Ecto neural progenitor cell (in vitro differentiated cells): ENCODE measurements at places on chromosomes 3 and 15.
A peak's percentile ranks its signal among the peaks of the same experiment; 100 is the strongest.

DNA sequence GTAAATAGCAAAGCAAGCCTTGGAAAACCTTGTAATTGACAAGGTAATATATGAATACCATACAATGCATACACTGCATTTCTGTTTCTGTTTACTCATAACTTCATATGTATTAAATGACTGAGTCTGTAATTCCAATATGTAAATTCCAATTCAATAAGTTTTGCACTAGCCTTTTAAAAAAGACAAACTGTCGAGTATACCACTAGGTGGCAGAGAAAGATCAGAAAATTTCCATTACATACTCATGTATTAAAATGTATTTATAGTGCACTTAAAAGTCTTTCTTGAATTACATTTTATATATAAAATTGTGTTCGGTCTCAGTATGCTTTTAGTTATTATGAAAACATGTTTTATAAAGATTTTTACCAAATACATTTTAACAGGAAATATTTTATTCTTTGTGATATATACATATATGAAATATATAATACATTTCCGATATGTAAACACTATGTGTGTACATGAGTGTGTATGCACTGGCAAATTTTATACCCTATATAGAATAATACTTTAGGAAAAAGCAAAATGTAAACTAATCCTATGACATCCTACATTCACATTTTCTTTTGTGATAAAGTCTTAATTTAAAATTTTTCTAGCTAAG lies 216.8 kb downstream of the VGLL3 start:
- DNase-seq = no peak

- no peak for DNase-seq
Measured at GRCh38 chr15:58283302-58283701, 145.1 kb downstream of the AQP9 start.

DNA sequence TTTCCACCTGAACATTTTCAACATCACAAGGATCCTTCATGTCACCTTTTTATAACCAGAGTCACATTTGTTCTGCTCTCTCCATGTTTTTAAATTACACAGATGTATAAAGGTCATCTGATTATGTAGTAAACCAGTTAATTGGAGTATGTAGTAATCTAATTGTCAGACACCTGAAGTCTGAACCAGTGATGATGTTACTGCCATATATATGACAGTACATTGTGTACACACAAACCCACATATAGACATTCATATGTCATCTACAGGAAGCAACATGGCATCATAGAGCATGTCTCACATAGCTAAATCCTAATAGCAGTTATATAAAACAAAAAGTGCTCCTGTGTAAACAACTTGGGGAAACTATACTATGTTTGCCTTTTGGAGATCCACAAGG lies 95.9 kb upstream of the PRR23C start:
- no peak for DNase-seq

DNA sequence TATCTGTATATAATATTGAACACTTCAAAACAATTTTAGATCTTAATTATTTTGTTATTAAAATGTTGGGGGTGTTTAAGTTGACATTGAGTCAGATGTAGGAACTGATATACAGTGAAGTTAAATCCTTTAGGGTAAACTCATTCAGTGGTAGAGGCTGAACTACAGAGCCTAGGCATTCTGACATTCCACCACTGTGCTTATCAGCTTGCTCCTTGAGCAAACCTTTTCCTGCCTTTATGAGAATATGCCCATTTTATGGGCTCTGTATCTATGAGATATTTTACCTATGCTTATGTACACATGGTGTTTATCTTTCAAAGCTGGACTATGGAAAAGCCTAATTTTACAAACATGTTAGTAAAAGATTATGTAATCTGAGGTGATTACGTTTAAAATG lies 407.5 kb downstream of the ZBTB20 start:
- no peak for DNase-seq

DNA sequence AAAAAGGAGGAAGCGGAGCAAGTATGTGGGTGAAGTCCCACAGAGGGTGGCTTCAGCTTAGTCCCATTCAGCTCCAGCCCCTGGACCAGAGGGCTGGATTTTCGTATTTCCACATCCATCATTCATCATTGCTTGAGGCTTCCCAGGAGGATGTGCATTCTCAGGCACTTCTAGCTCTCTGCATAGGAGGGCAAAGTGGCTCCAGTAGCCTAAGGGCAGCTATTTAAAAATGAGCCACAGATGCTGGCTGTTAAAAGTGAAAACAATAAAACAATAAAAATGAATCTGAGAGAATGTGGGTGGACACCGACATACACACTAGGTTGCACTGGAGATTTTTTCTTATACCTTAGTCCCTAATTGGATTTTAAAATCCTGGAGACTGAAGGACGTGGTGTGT lies 629.2 kb upstream of the ZNF385D start:
- no peak for DNase-seq

- DNase-seq = peak; percentile 37
Measured at GRCh38 chr15:57302640-57303257, 73.6 kb upstream of the CGNL1 start.
